Fibroblast of the aortic adventitia (primary cell): ENCODE measurements at places on chromosomes 7 and 10. TPM values are rescaled to one million over a fixed set of nuclear protein-coding genes. Genes with fewer than 3 reads are reported as not detected.

The AFAP1L2 gene
- total RNA-seq, result 0.18 TPM in 1 of 2 replicates, not detected in the other

The NCAPG2 gene
- 8.9 and 35.0 TPM in 2 replicates for total RNA-seq

The MNX1 gene
- not detected in 2 replicates for total RNA-seq

The CHAT gene
- not detected in 2 replicates for total RNA-seq

The CAMK2B gene
- 6.4 TPM in 1 of 2 replicates, not detected in the other for total RNA-seq

The HMX2 gene
- not detected in 2 replicates for total RNA-seq
